CD4-positive, alpha-beta T cell (primary cell): ENCODE measurements at places on chromosomes 3 and 15.

GRCh38 chr3:10432156-10432845 is 73.1 kb downstream of the ATP2B2 start:
- DNase-seq: no peak

- no peak for DNase-seq
Observed at GRCh38 chr15:66491846-66492245, 5.7 kb downstream of the SNAPC5 start.

- no peak for DNase-seq
Observed at GRCh38 chr3:183318877-183319276, 65.8 kb downstream of the B3GNT5 start.

DNA sequence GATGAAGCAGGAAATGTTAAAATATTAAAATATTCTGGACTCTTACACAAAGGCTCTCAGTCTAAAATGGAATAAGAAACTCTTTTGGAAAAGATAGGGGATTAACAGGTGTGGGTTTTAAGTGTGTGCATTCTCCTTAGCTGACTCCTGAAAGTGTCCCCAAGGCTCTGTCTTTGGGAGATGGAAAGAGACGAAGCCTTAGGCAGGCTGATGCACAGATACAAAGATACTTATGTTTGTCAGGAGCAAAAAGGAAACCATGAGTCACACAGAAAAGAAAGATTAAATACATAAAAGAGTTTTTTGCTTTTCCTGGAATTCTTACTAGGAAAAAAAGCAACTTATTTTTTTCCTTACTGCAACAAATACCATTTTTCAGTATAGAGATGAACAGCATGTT is 23.8 kb upstream of the ABI3BP start:
- DNase-seq: no peak

DNA sequence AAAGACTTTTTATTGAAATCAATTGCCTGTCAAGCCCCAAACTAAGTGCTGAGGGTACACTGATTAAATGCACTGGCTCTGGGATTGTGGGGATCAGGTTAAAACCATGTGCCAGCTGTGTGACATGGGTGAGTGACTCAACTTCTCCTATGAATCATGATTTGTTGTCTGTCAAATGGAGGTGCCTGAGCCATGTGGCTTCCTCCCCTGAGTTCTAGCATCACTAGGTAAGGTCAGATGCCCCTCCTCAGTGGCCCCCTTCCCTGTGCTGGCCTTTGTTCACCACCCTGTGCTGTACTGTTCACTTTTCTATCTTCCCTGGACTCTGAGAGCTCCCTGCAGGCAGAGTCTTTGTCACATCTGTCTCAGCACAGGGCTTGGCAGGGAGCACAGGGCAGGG is 43.6 kb upstream of the ATP2B2 start:
- no peak for DNase-seq

- no peak for DNase-seq
Observed at GRCh38 chr3:195131176-195131575, 139.8 kb downstream of the XXYLT1 start.

GRCh38 chr3:121956363-121956762 is 62.2 kb downstream of the SLC15A2 start:
- DNase-seq: no peak

DNA sequence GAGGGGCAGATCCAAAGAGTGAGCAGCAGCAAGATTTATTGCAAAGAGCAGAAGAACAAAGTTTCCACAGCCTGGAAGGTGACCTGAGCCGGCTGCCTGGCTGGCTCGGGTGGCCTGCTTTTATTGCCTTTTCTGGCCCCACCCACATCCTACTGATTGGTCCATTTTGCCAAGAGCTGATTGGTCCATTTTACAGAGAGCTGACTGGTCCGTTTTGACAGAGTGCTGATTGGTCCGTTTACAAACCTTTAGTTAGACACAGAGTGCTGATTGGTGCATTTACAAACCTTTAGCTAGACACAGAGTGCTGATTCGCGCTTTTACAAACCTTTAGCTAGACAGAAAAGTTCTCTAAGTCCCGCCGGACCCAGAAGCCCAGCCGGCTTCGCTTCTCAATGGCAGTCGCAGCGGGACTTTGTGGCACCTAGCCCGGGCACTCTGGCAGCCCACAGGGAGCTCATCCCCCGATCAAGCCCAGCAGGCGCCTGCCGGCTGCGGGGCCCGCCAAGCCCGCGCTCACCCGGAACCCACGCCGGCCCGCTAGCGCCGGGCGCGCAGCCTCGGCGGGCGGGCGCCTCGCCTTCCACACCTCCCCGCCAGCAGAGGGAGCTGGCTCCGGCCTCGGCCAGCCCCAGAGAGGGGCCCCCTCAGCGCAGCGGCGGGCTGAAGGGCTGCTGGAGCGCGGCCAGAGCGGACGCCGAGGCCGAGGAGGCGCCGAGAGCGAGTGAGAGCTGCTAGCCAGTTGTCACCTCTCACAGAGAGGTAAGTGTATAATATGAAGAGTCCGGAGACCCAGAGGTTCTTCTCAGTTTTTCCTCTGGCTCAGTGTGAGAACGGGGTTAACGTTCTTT is 339.2 kb downstream of the CHL1 start:
- DNase-seq: no peak
